ENCODE measurements at places on chromosomes 6 and 20.

DNA sequence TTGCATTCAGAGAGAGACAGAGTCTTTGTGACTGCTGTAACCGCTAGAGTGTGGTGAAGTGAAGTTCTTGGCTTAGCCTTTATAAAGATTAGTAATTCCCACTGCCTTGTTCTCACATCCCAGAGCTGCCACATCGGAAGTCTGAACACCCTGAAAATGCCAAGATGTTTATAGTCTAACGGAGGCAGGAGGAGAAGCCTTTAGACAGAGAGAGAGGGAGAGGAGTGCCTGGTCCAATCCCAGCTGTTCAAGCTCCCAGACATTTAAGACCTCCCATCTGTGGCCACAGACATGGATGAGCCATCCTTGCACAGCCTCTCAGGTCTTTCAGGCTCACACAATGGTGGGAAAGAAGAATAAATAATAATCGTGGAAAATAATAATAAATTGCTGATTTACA, 1422.8 kb upstream of the EYS start:
- no peak for DNase-seq

GRCh38 chr20:63265891-63266515, 6.6 kb upstream of the ARFGAP1 start:
- no peak for DNase-seq

- no peak for DNase-seq
These were observed 3.3 kb upstream of the EFCAB8 start for GRCh38 chr20:32855387-32855786.

- DNase-seq: no peak
These were observed 1.2 kb upstream of the HMGA1 start for GRCh38 chr6:34235307-34236130.

DNA sequence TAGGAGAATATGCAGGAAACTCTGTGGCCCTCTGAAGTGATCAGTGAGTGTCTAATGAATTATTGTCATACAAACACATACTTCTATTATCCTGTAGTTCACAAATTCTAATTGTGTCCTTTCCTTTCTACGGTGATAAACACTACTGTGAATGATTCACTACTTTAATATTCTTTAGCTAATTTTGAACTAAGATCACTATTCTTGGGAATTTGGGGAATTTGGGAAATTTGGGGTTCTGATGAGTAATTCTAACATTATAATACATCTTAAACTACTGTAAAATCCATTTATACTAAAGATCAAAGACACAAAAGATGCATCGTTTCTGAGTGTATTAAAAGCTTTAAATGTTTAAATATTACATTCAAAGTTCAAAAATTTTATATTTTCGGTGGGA, 1287.2 kb upstream of the CITED2 start:
- DNase-seq: no peak

DNA sequence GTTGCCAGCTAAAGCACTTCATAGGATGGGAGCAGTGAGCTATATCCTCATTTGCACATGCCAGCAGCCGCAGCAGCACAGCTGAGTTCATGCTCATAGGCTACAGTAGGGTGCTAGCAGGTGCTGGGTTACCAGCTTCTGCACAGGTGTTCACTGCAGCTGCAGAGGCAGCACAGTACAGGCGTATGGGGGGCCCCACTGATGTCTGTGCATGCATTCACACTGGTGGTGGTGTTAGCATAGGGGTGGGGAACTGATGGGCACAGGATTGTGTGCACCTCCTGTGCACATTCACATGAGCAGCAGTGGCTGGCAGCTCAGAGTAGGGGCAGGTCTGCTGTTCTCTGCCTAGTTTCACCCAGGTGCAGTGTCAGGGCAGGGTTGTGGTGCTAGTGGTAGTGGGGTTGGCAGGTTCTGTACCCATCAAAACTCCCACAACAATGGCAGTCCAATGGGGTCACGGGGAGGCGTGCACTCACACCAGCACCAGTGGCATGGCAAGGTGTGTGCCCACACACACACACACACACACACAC, 58.9 kb upstream of the IRAK1BP1 start:
- no peak for DNase-seq

- no peak for DNase-seq
These were observed 25.1 kb upstream of the PNPLA1 start for GRCh38 chr6:36244641-36245280.

GRCh38 chr6:15663130-15663871, 473 bp upstream of the DTNBP1 start:
- no peak for DNase-seq

GRCh38 chr6:139194740-139195139, 59.9 kb downstream of the HECA start:
- no peak for DNase-seq

DNA sequence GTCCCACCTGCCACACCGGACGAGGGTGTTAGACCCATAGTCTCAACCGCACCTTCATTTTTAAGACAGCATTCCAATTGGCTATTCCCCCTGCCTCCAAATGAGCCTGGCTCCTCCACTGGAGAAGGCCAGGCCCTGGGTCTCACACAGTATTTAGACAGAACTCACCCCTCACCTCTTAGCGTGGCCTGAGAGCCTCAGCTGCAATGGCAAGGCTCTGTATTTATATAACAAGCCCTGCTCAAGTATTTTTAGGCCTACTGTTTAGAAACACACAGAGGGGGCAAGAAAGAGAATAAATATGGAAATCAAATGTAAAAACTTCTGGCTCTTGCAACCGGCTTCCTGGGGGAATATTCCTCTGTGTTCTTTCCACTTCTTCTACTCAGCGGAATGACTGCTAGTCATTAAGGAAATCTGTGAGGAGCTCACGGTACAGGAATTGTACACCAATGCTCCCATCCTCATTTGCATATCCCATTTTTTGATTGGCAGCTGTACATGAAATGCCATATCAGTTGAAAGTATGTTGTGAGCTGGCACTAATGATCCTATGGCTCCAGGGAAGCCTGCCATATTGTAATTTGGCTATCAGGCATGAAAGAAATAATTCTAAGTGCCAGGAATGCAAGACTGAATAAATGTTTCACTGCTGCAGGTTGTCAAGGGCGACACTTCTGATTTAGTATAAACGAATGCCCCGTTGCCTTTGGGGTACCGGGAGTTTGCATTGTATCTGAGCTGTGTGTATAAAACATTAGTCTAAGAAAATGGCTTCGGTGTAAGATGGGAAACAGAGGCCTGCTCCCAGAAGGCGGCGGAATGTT, 207.5 kb downstream of the ZNF217 start:
- DNase-seq: no peak

DNA sequence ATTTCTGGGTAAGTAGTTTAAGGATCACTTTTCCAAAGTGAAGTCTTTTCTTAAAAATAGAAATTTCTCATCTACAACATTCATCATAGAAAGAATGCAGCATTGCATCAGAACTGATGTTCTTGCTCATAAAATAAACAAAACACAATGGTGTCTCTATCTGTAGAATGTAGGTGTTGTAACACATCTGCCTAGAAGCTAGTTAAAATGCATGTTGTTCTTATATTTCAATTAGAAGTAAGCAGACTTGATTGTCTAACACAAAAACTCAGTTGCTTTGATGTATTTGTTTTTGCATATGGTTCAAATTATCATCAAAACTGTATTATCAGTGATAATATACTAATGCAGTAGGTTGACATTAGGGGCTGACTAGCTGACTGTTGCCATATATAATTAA, 654.7 kb upstream of the FLRT3 start:
- DNase-seq: no peak

DNA sequence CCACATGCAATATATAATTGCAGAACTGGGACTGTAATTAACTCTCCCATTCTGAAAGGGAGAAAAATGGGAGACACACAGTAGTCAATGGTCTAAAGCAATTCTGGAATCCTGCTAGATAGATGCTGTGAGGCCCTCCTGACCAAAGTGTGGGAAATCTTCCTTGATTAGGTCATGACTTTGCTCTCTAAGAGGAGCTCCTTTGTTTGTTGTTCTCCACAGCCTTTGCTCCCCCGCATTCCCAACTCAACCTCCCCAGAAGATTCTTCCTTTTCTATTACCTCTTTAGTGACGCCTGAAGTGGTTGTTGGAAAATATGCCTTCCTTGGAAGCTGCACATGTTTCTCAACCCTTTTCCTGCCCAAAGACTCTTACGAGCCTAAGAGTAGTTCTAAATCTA, 28.8 kb upstream of the LIN28B start:
- DNase-seq: no peak

DNA sequence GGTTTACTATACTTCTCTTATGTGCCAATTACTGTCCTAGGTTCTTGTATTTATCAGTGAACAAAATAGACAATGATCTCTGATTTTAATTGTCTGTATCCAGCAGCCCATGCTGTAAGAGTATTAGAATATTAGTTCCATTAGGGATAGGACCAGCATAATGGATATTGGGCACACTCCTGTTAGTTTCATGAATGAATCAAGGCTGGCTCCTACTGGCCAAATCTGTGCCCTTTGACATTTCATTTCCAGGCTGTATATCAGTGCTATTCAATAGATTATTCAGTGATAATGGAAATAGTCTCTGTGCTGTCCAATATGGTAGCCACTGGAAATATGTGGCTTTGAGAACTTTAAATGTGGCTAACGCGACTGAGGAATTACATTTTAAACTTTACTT, 1007.9 kb upstream of the FLRT3 start:
- no peak for DNase-seq

DNA sequence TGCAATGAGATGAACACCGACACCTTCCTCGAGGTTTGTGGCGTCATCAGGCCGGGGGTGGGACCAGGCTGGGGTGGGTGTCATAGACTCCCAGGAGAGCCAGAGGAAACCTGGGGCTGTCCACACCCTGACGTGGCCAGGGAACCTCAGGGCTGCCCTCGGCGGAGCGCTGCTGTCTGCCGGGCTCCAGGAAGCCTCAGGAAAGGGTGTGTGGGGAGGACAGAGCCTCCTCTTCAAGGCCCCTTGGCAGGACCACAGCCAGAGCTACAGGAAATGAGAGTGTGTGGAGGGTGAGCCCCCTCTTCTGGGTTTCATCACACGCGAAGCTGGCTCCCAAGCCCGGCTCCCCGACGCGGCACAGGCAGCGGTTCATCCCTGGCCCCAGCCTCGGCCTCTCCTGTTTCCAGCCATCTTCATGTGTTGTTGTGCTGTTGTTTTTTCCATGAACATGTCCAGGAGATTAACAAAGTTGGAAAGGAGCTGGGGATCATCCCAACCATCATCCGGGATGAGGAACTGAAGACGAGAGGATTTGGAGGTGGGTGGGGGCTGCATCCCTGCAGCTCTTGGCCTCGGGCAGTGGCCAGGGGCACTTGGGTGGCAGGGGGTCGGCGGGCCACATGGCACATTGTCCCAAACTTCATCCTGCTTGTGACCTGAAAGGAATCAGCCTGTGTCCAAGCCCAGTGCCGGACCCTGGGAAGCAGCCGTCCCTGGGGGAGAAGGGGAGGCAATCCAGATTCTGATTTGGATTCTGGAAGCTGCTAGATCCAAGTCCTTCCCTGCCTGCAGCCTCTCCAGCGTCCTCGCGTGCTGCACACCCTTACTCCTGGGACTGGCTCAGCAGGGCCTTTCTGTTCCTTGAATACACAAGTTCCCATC, 6.4 kb downstream of the NPEPL1 start:
- no peak for DNase-seq

- DNase-seq: no peak
These were observed 166.4 kb downstream of the CD24 start for GRCh38 chr6:106807947-106808611.

GRCh38 chr6:75262716-75263400, 19.3 kb upstream of the COX7A2 start:
- no peak for DNase-seq

DNA sequence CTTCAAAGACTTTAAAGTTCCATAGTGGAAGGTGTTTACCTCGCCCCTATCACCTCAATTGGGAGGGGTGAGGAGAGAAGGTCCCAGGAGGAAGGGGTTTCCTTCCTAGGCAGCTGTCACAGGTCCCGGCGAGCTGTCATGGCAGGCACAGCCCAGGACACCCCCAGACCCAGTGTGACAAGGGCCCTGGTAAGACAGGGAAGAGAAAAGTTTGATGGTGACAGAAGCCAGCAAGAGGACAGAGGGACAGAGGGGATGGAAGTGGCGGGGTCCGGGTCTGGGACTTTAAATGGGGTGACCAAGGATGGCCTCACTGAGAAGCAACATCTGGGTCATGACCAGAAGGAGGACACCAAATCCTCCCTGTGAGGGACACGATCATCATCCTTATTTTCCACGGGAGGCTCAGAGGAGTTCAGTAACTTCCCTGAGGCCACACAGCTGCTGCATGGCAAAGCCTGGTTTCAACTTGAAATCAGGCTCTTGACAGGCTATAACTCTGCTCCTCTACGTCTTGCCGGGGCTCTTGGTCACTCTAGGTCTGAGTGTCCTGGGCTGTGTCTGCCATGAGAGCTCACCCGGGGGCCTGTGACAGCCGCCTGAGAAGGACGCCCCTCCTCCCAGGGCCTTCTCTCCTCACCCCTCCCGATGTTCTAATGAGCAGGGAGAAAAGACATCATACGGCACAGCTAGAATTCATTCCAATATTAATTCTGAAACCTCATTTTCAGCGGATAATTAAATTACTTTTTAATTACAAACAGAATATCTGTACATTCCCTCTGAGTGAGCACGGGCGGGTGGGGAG, 222.2 kb downstream of the PREX1 start:
- DNase-seq: no peak

DNA sequence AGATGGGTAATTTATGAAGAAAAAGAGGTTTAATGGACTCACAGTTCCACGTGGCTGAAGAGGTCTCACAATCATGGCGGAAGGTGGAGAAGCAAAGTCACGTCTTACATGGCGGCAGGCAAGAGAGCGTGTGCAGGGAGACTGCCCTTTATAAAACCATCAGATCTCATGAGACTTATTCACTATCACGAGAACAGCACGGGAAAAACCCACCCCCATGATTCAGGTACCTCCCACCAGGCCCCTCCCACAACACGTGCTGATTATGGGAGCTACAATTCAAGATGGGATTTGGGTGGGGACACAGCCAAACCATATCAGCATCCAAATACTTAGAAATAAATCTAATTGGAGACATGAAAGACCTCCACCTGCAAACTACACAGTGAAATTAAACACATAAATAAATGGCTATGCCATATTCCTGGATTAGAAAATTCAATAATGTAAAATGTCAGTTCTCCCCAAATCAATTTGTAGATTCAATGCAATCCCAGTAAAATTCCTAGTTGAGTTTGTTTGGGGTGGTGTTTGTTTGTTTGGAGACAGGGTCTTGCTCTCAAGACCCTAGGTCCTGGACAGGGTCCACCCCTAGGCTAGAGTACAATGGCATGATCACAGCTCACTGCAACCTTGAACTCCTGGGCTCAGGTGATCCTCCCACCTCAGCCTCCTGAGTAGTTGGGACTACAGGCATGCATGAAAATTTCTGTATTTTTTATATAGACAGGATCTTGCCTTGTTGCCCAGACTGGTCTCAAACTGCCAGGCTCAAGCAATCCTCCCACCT, 101.6 kb downstream of the TAF4 start:
- no peak for DNase-seq

GRCh38 chr6:75145976-75146375, 59.9 kb downstream of the COL12A1 start:
- no peak for DNase-seq

DNA sequence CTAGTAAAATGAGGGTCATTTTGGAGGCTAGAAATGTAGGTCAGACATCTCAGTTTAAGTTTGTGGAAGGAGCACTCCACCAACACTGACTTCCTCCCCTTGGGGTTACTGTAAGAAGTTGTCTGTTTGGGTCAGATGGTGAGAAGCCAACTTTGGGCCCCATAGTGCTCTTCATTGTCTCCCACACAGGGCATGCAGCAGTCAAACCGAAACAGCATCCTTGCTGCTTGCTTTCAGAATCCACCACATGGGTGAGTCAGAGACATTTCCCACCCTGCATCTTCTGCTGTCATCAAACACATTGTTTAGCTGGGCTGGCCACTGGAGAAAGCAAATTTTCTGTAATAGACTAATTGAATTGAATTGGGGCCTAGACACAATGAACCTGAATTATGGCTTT, 16.8 kb downstream of the IL17F start:
- peak; percentile 13 for DNase-seq

- no peak for DNase-seq
These were observed 159.8 kb upstream of the PRDM1 start for GRCh38 chr6:105926318-105926717.

Measured in DND-41 (cell line).